ENCODE measurements at places on chromosomes 7 and 10.

GRCh38 chr7:102891693-102892261 is 21.0 kb upstream of the LRRC17 start:
- DNase-seq, result no peak

DNA sequence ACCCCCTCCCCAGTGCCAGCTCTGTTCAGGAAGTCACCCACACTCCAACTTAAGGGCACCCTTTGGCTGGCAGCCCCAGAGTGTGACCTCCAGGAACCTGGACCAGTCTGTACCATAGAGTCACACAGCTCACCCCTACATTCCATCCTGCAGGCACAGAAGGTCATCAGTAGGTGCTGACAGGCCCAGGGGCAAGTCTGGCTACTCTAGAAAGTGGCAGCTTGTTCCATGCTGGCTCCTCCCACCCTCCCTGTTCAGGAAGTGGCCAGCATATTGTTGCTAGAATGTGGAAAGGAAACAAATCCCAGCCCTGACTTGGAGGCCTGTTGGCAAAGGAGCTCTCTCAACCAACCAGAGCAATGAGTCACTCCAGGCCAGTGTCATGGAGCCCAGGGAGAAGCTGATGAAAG is 3.2 kb upstream of the NCOA4 start:
- DNase-seq, result no peak

DNA sequence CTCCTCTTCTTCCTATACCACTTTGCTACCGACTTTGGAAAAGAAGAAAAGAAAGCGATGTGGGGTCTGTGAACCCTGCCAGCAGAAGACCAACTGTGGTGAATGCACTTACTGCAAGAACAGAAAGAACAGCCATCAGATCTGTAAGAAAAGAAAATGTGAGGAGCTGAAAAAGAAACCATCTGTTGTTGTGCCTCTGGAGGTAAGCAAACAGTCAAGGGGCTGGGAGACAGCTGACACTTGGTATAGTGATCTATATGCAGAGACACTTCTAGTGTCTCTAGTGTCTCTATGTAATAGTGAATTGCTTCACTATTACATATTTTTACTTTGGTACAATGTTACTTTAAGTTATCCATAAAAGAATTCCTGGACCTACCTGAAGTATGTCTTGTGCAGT is 13.9 kb downstream of the TET1 start:
- DNase-seq, result no peak

- no peak for DNase-seq
These were observed 73.3 kb downstream of the ARID5B start for GRCh38 chr10:61974601-61975390.

DNA sequence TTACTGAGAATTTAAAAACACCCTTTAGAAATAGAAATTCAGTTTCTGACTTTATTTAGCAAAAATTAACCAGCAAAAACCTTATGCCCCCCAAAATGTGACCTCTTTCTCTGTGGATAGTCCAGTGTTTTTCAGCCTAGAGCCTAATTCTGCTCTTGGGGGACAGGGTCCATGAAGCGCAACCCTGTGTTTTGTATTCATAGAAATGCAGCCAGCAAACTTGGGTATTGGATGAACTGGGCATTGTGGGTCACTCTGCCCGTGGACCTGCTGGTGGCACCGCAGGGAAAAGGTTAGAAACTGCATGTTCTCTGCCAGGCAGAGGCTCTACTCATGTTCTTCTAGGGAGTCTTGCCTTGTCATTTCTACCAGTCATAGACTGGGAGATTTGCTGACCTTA is 787.4 kb upstream of the C7orf33 start:
- DNase-seq, result no peak

- DNase-seq, result no peak
These were observed 43.0 kb downstream of the SCRN1 start for GRCh38 chr7:29946428-29947186.

DNA sequence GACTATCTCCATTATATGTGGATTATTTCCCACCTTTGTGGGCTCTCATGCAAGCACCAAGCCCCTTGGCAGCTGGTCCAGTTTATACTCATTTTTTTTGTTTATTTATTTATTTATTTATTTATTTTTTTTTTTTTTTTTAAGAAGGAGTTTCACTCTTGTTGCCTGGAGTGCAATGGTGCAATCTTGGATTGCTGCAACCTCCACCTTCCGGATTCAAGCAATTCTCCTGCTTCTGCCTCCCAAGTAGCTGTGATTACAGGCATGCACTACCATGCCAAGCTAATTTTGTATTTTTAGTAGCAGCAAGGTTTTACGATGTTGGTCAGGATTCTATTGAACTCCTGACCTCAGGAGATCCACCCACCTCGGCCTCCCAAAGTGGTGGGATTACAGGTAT is 2.8 kb downstream of the PRTFDC1 start:
- no peak for DNase-seq

DNA sequence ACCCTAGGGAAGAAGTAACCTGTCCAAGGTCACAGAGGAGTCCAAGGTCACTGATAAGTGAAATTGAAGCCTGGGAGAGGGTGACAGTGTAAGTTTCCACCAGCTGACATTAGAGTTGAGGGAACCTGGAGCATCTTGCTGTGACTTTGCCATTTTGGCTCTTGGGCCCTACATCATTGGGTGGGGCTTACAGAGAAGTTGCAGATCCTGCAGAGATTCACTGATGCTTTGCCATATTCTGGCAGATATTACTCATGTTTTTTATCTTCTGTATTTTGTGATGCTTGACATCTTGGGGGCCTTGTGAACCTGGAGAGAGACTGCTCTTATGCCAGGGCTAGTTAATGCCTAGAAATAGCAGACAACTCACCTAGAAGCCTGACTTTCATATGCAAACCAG is 36.5 kb downstream of the SMKR1 start:
- no peak for DNase-seq

DNA sequence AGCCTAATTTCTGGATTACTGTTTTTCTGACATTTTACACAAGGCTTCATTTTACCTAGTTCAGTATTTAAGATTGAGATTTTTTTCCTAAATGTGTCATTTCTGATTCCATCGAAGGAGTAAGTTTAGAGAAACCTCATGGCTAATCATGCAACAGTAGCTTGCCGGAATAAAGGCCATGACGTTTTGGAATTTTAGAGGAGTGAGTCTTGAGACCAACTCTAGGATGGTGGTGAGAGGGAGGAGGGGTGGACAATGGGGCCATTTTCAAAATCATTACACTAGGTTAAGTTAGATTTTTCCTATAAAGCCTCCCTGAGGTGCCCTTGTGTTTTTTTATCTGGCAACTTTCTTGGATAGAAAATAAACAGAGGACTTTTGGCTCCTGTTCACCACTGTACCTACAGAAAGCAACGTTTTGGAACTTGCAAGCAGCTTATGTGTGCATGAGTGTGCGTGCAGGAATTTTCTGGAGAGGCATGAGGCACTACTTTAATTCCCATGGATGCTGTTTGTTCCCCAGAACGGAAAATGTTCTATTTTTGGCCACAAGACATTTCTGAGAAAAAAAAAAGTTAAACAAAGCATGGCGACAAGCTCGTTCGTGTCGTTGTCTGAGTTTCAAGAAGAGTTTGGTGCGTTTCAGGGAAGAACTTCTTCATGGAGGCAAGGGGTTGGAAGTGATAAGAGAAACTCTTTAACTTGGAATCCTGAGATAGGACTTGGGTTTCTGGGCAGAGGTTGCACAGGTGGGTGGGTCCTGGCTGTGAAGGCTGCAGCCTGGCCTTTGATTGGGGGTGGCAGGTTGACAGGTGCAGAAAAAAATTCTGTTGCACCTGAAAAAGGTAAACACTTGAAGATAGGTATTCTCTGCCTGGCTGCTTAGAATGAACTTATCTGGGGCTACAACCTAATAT is 178.1 kb downstream of the PTEN start:
- no peak for DNase-seq

DNA sequence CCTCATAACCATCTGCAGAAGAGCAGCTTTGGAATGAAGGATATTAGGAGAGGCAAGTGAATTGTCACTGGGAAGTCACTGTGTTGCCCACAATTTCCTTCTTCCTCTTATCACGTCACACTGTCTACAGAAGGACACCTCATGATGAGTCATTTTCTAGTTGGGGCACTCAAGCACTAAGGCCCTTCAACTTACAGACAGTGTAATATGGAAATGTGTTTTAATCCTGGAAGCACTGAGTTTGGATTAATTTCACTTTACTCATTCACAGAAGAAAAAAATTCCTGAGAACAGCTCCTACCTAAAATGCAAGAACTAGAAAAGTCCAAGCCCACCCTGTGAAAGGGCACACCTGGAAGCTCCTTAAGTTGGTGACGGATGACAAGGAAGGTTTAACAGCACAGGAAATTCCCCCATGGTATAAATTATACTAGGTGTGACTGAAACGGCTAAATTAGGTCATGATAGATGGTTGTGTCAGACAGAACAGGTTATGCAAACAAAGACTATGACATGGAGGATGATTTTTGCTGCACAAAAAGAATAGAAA is 56.6 kb downstream of the PARD3 start:
- DNase-seq, result no peak

- no peak for DNase-seq
These were observed 38.6 kb downstream of the RAPGEF5 start for GRCh38 chr7:22318376-22318775.

DNA sequence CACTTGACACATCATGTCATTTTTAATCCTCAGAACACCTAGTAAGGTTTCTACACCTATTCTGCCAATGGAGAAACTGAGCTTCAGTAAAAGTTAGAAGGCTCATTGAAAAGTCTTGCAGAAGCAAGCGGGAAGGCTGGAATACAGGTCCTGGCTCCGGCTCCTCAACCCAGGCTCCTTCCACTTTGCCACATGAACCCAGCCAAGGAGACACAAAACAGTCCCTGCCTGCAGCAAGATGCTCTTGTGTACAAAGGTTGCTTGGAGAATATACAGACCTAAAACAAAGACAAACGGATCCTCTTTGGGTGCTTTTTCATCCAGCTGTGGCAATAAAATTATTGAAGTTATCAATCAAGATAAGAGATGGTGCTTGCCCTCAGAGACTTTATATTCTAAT is 106.8 kb downstream of the SORBS1 start:
- DNase-seq, result no peak

- no peak for DNase-seq
These were observed 160.6 kb downstream of the PRKAG2 start for GRCh38 chr7:151716323-151716722.

DNA sequence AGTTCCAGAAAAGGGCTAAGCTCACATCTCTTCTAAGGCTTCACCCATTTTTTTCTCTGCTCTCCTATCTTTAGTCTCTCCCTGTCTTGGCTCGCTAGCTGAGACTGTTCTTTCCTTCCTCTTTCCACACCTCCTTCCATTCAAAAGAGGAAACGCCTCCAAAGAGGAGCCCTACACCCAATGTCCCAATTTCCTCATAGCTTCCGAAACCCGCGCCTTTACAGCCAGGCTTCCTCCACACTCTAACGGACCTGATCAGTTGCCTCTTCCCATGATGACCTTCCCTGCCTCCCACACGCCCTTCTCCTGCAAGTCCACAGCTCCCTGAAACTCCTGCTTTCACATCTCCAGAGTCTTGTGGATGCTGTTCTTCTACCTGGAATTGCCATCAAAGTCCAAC is 71.7 kb downstream of the COBL start:
- no peak for DNase-seq

DNA sequence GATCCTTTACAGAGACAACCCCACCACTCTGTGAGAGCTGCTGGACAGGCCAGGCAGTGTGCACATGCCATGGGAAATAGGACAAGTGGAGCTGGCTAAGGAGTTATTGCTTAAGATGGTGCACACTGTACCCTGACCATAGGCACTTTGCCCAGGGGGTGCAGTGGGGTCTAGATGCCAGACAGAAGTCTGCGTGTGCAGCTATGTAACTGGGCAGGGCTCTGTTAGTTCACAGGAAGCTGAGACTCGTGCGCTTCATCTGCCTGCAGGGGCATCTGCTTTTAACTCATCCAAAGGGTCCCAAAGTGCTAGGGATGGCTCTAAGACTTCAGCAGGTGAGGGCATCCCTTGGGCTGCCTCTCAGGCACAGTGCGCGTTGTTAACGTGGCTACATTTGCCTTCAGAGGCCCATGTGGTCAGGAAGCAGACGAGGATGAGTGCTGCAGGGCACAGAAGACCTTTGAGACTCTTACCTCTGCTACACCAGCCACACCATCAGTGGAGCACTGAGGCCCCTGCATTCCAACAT is 77.7 kb upstream of the GPR26 start:
- no peak for DNase-seq

DNA sequence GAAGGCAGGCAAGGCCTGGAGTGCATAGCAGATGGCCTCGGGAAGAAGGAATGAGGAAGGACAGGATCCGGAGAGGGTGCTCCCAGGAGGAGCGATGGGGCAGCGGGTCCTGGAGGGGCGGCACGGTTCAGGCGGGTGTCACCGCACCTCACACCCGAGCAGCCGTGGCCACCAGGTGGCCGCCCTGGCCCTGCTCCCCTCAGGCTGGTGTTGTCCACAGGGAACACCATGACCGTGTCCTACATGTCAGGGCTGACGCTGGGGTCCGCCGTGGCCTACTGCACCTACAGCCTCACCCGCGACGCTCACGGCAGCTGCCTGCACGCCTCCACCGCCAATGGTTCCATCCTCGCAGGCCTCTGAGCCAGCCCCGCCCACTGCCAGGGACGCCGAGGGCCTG is 19.8 kb downstream of the SLC29A4 start:
- DNase-seq, result no peak

- peak; percentile 60 for DNase-seq
These were observed 150.5 kb upstream of the VKORC1L1 start for GRCh38 chr7:65722361-65722792.

GRCh38 chr7:132394283-132395198 is 181.7 kb downstream of the PLXNA4 start:
- no peak for DNase-seq

DNA sequence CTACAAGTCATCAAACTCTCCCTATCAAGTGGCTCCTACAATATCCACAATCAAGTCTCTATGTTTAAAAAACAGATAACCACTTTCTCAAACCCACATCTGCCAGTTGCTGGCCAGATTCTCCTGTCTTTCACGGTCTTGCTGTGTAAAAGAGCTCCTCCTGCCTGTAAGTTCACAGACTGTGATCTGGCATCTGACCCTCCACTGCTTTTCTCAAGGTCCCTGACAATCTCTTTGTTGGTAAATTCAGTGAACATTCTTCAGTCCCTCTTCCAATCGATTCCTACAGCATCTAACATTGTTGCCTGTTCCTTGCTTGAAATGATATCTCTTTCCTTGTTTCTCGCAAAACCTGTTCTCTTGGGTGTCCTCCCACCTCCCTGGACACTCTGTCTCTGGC is 18.5 kb upstream of the LMOD2 start:
- DNase-seq, result no peak

- no peak for DNase-seq
These were observed 508.3 kb downstream of the SORCS3 start for GRCh38 chr10:105149371-105149891.

GRCh38 chr7:102943423-102944169 is 30.8 kb downstream of the LRRC17 start:
- no peak for DNase-seq

GRCh38 chr10:111988646-111989045 is 194.9 kb downstream of the GPAM start:
- DNase-seq, result no peak

GRCh38 chr10:70169011-70169410 is 1.3 kb downstream of the SAR1A start:
- DNase-seq, result no peak
